Hematopoietic multipotent progenitor cell treated with erythropoietin and hydrocortisone succinate and interleukin-3 and kit ligand, for 8 days (in vitro differentiated cells): ENCODE measurements at places on chromosomes 2 and 18.

- DNase-seq, result no peak
Observed at GRCh38 chr2:170208967-170209366, 31.0 kb downstream of the MYO3B start.

DNA sequence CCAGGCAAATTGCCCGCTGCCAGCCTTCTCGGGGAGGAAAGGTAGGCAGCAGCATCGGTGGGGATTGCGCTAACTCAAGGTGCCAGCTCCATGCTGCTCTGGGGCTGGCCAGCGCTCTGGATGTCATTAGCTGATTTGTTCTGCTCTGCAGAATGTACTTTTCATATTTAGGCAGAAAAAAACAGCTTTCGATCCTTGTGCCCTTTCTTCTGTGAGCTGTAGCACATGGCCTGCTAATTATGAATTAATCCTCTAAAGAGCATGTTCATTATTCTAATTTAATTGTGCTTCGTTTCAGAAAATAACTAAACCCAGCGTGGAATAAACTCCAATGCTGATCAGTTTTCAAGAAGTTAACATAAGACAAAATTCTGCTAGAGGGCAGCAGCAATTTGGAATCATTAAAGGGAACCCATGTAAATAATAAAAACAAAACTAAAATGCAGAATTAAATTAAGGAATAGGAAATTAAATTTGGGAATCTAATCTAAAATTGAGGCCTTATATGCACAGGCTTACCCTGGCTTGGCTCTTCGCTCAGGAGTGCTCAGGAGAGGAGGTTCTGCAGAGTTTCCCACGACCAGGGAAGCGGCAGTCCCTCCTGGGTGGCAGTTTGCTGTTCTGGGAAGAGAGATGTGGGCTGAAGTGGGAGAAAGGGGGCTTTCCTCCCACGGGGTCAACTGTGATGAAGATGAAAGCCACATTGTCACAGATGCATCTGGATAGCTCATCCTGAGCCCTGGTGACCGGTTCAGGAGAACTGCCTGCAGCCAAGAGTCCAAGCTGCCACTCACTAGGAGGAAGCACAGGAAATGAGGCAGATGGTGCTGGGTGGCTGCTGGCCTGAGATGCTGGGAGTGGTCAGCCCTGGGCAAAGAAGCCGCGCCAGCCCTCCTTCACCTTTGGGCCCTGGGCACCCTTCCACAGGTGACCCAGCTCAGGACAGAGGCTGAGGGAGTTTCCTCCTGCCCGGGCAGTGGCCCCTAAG is 93.2 kb upstream of the PKDCC start:
- no peak for DNase-seq

DNA sequence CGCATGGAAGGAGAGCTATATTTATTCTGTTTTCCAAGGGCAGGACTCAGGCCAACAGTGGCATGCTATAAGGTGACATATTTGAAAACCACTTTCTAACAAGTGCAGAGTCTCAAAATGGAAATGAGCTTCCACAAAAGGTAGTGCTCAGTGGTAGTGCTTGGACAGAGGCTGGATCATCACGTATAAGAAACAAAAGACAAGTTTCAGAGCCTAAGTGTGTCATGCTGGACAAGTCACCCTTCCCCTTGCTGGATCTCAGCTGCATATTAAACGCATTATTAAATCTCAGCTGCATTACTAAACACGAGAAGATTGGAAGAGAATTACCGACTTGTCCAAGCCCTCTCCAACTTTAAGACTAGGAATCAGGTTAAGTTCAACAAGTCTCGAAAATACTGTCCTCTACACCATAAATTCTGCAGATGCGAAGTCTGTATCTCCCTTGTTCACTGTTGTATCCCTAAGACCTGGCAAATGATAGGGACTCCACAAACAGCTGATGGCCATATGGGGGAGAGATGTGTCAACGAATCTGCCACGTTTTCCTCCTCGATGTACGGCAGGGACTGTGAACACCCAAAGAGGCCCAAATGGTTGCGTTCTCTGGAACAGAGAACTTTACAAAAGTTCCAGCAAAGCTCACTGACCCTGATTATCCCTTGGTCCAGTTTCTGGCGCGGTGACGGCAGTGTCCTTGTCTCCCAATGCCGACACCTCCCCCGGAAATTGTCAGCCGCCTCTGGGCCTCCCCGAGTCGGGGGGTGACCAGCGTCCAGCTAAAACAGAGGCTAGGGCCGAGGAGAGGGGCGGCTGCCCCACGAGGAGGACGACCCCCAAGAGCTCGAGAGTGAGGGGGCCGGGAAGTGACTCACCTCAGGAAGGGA is 611 bp downstream of the NOL10 start:
- peak; percentile 23 for DNase-seq

DNA sequence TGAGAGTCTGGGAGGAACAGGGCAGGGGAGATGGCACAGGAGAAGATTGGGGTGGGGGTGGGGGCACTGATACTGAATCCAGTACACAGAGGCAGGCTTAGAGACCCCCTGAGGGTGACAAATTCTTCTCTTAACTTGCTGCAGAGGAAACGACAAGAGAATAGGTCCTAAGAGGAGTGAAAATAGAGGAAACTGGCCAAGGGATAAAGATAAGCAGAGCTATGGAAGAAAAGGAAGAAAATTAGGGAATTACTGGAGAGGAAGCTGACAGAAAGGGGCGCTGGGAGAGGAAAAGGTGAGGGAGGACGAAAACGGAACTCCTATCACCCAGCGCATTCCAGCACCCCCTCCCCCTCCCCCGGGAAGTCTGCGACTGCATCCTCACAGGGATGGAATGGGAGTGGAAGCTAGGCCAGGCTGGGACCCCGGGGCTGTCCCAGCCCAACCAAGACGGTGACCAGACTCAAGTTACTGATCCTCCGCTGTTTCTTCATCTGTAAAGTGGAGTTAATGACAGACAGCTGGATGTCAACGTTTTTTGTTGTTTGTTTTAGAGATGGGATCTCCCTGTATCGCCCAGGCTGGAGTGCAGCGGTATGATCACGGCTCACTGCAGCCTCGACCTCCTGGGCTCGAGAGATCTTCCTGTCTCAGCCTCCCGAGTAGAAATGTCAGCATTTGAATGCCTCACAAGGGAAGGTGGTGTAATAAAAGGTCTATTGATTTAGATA is 2.6 kb upstream of the EMX1 start:
- DNase-seq, result no peak

DNA sequence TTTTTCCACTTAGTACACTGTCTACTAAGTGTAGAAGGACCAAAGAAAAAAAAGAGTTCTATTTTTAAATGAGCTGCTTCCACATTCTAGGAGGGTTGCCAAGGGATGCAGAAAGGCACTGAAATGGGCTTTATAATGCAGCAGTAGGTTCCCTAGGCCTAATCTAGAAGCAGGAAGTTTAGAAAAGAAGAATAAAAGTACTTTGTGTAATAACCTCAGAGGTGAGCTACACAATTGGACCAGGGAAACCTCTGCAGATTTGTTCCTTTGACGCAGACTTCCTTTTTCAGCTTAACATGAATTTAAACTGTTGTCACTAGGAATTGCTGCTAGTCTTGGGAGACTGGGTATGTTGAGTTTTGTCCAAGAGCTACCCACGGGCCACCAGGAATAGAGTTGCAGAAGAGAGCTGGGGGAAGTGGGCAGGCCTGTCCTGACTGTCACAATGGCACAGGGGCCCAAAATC is 34.6 kb upstream of the RAB1A start:
- no peak for DNase-seq

GRCh38 chr2:9805435-9806297 is 37.6 kb upstream of the TAF1B start:
- DNase-seq, result no peak

- DNase-seq, result peak; percentile 26
Observed at GRCh38 chr2:160427629-160428404, 65.8 kb downstream of the RBMS1 start.

GRCh38 chr2:194102546-194102945 is 1554.5 kb upstream of the SLC39A10 start:
- DNase-seq, result no peak

GRCh38 chr2:75099521-75099922 is 99.8 kb downstream of the TACR1 start:
- no peak for DNase-seq

GRCh38 chr18:64276311-64277090 is 127.6 kb upstream of the LINC00305 start:
- DNase-seq, result no peak

DNA sequence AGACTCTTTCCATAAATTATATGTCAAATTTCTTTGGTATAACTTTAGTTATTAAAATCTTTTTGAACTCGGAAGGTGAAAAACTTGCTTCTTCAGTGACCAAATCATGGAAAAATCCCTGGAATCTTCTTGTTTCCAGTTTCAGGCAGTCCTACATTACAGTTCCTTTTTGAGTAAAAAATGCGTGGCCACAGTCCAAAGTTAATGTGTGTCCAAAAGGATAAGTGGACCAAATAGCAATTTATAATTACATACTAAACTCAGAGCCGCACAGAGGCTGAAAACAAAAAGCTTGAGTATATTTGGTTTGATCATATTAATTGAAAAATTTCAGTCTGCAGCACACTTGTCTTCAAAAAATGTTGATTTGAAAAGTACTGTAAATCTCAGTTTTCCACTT is 28.4 kb upstream of the DYNC2LI1 start:
- DNase-seq, result no peak

DNA sequence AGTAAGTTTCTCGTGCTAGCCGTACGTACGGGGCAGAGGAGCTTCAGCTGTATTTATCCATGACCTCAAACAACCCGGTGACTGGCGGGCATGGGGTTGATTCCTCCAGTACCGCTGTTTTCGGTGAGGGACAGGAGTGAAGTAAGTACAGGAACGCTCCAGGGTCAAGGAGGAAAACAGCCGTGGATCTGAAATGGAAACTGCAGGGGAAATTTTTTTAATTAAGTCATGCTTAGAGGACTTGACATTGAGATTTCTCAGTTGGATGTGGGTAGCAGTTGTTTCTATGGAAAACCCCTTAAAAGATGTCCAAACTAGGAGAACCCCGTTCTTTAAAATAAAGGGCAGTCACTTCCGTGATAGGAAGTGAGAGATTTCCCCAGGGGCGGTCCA is 1.2 kb downstream of the RAB12 start:
- DNase-seq, result peak; percentile 38

- no peak for DNase-seq
Observed at GRCh38 chr18:63287691-63288220, 31.8 kb downstream of the BCL2 start.

- DNase-seq, result no peak
Observed at GRCh38 chr2:100437751-100438150, 20.3 kb upstream of the CHST10 start.

GRCh38 chr2:38203446-38203810 is 127.5 kb upstream of the CYP1B1 start:
- DNase-seq, result no peak

DNA sequence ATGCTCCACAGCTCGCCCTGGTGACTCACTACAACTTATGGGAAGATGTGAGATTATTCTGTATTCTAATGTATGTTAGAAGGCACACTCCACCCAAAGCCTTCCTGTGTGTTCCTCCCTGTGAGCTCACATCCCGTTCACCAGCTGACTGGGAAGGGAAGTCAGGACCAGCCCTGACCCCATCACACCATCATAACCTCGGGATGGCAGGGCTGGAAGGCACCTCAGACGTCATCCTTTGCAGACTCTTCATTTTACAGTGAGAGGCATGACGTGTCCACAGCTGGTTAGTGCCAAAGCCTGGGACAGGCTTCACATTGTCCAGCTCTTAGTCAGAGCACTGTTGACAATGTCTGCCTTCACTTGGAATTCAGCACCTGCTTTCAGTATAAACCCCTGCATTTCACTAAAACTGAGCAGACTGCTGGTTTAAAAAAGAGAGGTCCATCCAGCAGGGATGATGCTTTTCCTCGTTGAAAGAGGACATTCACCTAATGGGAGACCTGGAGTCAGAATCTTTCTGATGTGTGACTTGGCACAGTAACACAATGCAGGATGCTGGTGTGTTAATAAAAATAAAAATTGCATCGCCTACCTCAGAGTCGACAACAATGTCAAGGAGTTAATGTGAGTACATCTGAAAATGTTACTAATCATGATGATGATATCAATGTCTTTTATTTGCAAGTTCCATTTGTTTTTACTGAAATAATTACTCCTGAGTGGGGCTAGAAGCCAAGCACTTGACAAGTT is 418.0 kb upstream of the TNP1 start:
- no peak for DNase-seq

DNA sequence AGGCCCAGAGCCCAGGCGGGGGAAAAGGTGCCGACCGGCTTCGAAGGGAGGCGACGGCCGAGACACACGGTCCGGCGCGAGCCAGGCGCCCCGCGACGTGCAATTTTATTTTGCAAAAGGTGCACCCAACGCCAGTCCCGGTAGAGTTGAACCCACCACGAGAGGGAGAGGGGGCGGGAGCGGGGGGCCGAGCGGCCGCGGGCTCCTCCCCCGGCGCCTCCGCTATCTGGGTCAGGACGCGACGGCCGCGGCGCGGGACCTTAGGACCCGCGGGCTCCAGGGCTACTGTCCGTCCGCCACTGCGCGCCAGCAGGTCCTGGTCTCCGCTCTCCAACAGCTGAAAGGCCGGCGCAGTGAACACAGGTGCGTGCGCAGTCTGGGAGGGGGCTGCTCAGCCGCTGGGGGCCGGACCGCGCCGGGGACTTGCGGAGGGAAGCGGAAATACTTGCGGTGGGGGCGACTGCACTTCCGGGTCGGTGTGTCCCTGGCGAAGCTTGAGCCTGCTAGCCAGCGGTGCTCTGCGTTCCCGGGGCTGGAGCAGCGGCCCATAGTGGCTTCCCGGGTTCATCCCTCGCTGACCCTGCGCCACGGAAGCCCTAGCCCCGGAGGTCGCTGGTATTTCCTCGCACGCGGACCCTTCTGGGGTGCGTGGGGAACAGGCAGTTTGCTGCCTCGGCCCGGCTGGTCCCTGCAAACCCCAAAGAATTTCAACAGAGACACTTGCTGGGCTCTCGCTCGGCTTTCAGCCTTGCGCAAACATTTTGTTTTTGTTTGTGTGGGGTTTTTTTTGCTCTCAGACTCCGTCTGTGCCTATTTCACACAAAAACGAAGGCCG is at the start of gene RMDN2:
Gene RMDN2 (plus strand): TSS at position 225 of the 835 bp plus-strand sequence. CDS start 3,991 bp downstream, outside the sequence.
- peak; percentile 88 for DNase-seq

- no peak for DNase-seq
Observed at GRCh38 chr2:239146741-239147181, 254.1 kb downstream of the HDAC4 start.

DNA sequence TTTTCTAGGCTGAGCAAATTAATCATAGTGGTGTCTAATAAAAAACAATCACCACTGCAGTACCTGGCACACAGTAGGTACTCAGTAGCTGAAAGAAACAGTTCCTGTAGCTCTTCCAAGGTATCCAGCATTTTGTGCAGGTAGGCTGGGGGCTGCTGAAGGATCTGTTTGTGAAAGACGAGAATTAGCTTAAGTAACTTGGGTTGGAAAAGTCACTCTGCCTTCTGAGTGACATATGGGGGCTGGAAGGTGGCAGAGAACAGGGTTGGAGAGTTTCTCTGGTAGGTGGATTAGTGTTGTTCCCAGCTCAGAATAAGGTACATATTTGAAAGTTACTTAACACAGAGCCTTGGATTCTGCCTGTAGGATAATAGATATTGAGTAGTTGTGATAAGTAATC is 72.8 kb downstream of the FMNL2 start:
- no peak for DNase-seq

DNA sequence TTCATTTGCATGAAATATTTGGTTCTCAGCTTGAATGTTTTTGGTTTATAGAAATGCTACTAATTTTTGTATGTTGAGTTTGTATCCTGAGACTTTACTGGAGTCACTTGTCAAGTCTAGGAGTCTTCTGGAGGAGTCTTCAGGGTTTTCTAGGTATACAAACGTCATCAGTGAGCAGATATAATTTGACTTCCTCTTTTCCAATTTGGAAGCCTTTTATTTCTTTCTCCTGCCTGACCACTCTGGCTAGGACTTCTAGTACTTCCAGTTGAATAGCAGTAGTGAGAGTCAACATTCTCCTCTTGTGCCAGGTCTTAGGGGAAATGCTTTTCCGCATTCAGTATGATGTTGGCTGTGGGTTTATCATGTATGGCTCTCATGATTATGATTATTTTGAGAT is 55.4 kb upstream of the THUMPD2 start:
- DNase-seq, result no peak
